ENCODE measurements at places on chromosomes 1 and 21. TPM values are rescaled to one million over a fixed set of nuclear protein-coding genes. Genes with fewer than 3 reads are reported as not detected.

The AMY1A gene
- total RNA-seq = not detected

The LCE2A gene
- not detected for total RNA-seq

The SELENBP1 gene
- total RNA-seq = not detected

The NUAK2 gene
- 1.5 TPM for total RNA-seq

The C8A gene
- not detected for total RNA-seq

The CD1B gene
- total RNA-seq = not detected

The SH3BGR gene
- total RNA-seq = 1.0 TPM

The ZBTB8A gene
- total RNA-seq = 9.0 TPM

The KRTAP20-1 gene
- total RNA-seq = not detected

The ZNF593OS gene
- not detected for total RNA-seq

The ALX3 gene
- total RNA-seq = not detected

The SPRR2A gene
- not detected for total RNA-seq

The C1orf226 gene
- under 0.01 TPM for total RNA-seq

The RHD gene
- 0.33 TPM for total RNA-seq

The KCNQ4 gene
- not detected for total RNA-seq

The PRKAA2 gene
- total RNA-seq = 2.9 TPM

The CACNA1E gene
- total RNA-seq = not detected

The COL9A2 gene
- 0.69 TPM for total RNA-seq

The OR6N1 gene
- not detected for total RNA-seq

The AKT3 gene
- total RNA-seq = 52.0 TPM

The TNFSF18 gene
- 16.1 TPM for total RNA-seq

The PRAMEF18 gene
- not detected for total RNA-seq

The PADI2 gene
- under 0.01 TPM for total RNA-seq

The DOP1B gene
- total RNA-seq = 2.3 TPM

The EXO5 gene
- 6.6 TPM for total RNA-seq

The FCER1G gene
- total RNA-seq = 0.17 TPM

The TNFRSF4 gene
- total RNA-seq = 1.7 TPM

The CENPF gene
- total RNA-seq = 7.2 TPM

The THEM5 gene
- 0.33 TPM for total RNA-seq

The TMIGD3 gene
- not detected for total RNA-seq

The IL22RA1 gene
- not detected for total RNA-seq

The PEX14 gene
- total RNA-seq = 9.5 TPM

The CYP4A22 gene
- total RNA-seq = not detected

The RPS6KC1 gene
- 26.2 TPM for total RNA-seq

The CFAP126 gene
- not detected for total RNA-seq

The NCAM2 gene
- total RNA-seq = under 0.01 TPM

The GSTM5 gene
- 0.11 TPM for total RNA-seq

The BATF3 gene
- total RNA-seq = 1.1 TPM
